Astrocyte of the hippocampus (primary cell): ENCODE measurements at places on chromosomes 7 and 10.
A peak's percentile ranks its signal among the peaks of the same experiment; 100 is the strongest.

GRCh38 chr7:115435178-115435577 lies 513.3 kb downstream of the MDFIC start:
- DNase-seq, result no peak

- peak; percentile 79 for DNase-seq
Measured at GRCh38 chr7:142632271-142633134, 116.8 kb upstream of the PRSS1 start.

GRCh38 chr10:67327626-67328535 lies 368.1 kb downstream of the CTNNA3 start:
- no peak for DNase-seq

DNA sequence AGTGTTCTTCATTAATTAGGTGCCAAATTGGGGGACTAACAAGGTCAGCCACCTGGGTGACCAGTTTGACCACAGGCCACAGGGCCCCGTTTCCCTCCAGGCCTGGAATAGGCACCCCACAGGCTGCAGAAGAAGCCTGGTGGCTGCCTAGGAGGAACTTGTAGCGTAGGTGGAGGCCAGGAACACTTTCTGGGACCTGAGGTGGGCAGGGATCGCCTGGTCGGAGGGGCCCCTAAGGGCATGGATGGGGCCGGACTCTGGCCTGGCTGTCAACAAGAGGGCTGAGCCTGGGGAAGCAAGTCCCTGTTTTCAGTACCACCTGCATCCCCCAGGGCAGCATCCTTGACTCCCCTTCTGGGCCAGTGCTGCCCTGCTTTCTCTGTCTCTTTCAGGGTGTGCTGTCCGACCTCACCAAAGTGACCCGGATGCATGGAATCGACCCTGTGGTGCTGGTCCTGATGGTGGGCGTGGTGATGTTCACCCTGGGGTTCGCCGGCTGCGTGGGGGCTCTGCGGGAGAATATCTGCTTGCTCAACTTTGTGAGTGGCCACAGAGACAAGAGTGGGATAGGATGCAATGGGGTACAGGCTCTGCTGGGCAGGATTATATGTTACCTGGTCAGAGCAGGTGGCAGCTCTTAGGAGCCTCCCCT lies 30.7 kb upstream of the SH2D4B start:
- DNase-seq, result no peak

- no peak for DNase-seq
Measured at GRCh38 chr10:62699148-62699547, 105.4 kb upstream of the ADO start.

- no peak for DNase-seq
Measured at GRCh38 chr7:85004402-85004801, 182.5 kb downstream of the SEMA3D start.

DNA sequence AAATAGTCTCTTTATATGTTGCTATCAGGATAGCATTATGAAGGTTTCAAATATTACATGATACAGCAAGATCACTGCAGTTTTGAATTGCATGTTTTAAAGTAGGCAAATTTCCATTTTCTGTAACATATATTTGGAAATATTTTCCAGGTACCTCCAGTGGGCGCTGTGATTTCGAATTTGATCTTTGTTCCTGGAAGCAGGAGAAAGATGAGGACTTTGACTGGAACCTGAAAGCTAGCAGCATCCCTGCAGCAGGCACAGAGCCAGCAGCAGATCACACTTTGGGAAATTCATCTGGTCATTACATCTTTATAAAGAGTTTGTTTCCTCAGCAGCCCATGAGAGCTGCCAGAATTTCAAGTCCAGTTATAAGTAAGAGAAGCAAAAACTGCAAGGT lies 299.0 kb downstream of the MALRD1 start:
- no peak for DNase-seq

DNA sequence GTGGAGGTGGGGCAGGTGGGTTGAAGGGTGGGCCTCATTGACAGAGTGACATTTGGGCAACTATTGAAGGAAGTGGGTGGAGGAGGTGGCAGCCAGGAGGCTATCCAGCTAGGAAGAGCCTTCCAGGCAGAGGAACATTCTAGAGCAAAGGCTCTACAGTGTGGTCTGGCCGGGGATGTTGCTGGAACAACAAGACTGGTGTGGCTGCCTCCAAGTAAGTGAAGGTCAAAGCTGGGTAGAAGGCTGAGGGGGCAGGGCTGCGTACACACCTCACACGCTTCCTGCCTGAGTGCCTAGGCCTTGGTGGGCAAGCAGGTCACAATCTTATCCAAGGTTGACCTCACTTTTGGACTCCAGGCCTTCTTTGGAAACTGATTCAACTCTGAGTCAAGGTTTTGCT lies 6.6 kb downstream of the CPA1 start:
- DNase-seq, result no peak

- DNase-seq, result no peak
Measured at GRCh38 chr7:2979201-2979631, 64.5 kb downstream of the CARD11 start.

DNA sequence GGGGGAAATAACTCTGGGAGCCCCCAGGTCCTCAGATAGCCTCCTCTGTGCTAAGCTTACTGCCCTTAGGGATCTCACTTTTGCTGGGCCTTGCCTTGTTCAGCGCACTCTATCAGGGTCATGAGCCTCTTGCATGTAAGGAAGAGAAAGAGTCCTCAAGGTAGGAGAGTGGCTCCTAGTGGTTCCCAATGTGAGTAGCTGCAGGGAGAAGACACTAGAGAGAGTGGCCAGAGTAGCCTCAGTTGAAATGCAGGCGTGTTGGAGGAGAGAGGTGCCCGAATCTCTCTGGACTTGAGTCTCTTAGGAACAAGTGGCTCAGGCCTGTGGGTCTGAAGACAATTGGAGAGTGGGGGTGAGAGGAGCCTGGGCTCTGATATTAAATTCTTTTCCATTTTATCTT lies 94.3 kb upstream of the SORCS3 start:
- DNase-seq, result no peak

- no peak for DNase-seq
Measured at GRCh38 chr10:131532291-131532690, 220.8 kb upstream of the TCERG1L start.

DNA sequence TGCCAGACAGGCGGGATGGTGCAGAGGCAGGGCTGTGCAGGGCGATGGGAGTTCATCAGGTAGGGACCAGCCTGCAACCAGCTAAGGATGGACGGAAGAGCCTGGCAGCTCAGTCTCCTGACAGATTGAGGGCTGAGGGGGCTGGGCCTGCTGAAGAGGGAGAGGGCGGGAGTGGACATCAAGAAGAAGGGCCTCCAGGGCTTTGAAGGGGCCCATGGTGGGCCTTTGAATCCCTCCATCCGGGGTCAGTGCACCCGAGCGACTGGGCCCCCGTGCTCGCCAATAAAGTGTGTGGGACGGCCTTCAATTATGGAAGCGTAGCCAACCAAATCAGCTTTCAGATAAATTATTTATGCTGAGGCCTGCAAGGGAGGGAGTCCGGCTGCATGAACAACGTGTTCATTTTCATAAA lies 431.2 kb downstream of the RPS24 start:
- DNase-seq, result no peak

DNA sequence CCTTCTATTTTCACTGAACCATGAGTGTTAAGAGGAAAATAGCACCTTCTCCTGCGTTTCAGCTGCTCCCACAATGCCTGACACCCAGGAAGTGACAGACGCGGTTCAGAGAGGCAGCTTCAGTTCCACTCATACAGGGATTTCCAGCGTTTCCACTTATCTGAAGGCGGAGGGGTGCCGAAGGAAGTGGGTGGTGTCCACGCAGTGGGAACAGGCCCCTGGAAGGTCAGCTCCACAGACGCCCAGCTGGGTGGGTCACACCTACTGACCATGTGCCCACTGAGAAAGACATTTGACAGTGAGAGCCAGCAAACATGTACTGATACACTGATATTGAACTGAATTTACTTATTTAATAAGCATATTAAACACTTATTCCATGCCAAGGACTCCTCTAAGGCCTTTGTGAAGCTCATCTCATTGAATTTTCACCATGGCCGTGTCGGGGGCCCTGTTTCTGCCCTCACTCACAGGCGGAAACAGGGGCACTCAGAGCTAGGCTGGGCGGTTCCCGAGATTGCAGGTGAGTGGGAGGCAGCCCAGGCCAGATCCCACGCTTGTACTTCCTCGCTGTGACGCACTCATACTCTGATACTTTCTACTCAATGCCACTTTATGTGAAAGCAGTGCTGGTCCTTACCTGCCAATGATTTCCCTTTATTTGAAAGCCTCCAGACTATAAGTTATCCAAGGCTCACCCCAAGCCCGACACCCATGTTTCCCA lies 96.8 kb downstream of the TCERG1L start:
- no peak for DNase-seq

DNA sequence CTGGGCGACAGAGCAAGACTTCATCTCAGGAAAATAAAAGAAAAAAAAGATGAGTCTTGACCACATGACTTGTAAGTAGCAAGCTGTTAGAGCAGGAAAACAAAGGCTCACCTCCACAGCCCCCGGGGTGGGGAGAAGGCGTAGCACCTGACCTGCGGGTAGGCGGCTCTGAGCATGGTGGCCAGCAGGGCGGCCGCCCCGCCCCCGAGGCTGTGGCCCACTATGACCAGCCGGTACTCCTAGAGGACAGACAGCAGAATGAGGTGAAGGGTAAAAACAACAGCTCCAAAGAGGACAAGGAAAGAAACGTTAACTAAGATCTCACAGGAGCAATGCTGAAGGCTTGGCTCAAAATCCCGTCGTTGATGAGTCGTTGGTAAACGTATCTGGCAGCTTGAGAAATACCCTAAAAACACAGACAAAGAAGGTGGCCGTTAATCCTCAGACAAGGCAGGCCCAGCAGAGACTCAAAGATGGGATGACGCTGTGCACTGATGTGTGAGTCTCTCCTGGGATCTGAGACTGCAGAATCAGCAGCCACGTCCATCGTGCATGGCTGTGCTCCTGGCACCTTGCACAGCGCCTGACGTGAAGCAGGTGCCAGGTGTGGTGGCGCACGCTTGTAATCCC lies 31.1 kb downstream of the DAGLB start:
- peak; percentile 24 for DNase-seq

GRCh38 chr7:18529239-18529638 lies 33.7 kb downstream of the HDAC9 start:
- no peak for DNase-seq

- DNase-seq, result no peak
Measured at GRCh38 chr7:5767066-5767465, 14.4 kb downstream of the RNF216 start.

DNA sequence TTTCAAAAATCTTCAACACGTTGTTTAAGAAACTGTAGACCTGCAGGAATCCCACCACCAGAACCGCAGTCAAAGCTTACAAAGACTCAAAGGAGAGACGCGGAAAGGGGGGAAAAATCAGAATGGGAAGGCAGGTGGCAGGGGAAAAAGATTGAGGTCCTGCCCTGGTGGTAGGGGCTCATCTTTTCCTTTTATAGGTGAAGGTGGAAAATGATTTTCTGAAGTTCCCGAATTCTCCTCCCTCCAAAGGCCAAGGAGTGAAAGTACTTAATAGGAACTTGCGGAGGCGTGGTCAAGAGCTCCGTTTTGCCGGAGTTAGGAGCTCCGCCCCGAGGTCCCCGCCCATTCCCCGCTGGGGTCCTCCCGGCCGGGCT lies 724 bp downstream of the BBIP1 start:
- DNase-seq, result peak; percentile 98

GRCh38 chr10:15254808-15255648 lies 86.5 kb upstream of the NMT2 start:
- no peak for DNase-seq

DNA sequence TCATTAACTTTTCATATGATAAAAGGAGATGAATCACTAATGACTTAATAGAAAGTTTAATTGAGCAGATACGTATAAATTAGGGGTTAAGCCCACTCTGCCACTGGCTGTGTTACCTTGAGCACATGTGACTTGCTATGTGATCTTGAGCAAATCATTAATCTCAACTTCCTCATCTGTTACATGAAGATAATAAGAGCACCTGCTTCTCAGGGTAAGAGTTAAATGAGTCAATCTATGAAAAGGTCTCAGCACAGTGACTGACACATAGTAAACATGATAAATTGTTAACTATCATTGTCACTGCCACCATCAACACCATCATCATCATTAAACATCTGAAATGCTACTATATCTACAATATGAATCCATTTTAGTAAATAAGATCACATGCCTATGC lies 110.8 kb downstream of the TPK1 start:
- DNase-seq, result no peak

DNA sequence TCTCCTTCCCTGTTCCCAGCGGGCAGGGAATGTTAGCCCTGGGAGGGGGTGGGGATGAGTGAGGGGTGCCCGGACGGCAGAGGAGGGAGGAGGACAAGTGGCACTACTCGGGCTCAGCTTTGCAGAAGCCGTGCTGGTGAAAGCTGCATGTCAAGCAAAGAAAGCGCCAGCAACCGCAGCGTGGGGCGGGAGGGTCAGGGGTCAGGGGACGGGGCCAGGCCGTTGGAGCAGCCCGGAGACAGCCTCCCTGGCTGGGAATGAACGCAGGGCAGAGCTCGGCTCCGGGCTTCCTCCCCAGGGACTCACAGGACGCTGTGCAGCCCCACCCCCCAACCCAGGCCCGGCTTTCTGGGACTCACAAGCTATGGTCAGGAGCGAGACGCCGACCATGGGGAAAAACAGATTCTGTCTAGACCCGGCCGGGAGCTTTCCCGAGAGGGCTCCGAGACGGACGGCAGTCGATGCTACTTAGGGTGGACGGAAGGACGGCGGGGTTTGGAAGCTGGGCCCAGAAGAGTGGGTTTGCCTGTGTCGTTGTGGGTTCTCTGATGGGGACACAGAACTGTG lies 113.4 kb downstream of the VIPR2 start:
- DNase-seq, result no peak

DNA sequence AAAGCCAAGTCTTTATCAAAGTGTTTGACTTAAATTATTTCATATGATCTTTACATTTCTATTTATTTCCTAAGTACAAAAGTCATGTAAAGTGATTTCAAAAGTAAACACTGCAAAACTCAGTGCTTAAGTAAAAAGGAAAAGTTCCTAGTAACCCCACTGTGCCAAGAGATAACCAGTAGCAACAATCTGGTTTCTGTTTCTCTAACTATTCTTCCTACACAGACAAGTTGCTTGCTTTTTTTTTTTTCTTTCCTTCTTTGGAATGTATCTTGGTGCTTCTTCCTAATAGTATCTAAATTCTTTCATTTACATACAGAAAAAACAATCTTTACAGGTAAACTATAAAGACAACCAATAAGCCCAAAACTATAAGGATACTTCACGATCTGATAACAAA lies 3.1 kb downstream of the JCAD start:
- no peak for DNase-seq
